Sigmoid colon (tissue), 7 donors: ENCODE measurements at places on chromosomes 3 and 15. TPM values are rescaled to one million over a fixed set of nuclear protein-coding genes. Genes with fewer than 3 reads are reported as not detected.

ANKRD63 gene
- total RNA-seq, result not detected

NDN gene
- total RNA-seq, result 86.1 TPM

DNA sequence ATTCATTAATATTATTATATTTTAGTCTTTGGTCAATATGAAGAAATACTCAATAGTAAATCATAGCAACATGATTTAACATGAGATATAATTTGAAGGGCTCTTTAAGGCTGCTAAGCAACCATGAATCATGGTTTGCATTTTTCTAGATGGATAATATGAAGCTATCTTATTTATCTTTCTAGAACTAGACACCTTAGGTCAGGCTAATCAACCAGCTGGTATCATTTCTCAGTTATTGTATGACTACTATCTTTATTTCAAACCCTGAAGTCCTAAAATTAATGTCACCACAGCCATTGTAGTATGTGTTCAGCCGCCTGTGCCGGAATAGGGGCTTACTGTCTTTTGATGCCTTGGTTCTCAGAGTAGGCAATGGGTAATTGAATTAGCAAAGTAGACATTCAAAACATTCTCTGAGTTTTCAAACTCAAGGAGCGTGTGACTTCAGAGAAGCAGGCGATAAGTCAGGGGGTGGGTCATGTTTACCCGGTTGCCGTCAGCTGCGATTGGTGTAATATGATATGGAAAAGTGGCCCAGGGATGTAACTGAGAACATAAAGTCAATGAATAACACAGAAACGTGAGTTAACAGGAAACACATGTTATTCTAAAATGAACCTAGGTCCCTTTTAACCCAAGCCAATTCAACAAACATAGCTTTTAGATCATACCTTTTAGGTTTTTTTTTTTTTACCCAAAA is 93.4 kb upstream of the CTDSPL start:
- DNase-seq, result no peak
- no peak overlapping the region for H3K4me3 ChIP-seq
- H3K4me1 ChIP-seq, result peaks cover 42% of the 10 kb centered on the region
- H3K36me3 ChIP-seq, result no peaks in the 10 kb centered on the region
- H3K27me3 ChIP-seq, result no peaks in the 10 kb centered on the region
- no peak overlapping the region for H3K27ac ChIP-seq

DNA sequence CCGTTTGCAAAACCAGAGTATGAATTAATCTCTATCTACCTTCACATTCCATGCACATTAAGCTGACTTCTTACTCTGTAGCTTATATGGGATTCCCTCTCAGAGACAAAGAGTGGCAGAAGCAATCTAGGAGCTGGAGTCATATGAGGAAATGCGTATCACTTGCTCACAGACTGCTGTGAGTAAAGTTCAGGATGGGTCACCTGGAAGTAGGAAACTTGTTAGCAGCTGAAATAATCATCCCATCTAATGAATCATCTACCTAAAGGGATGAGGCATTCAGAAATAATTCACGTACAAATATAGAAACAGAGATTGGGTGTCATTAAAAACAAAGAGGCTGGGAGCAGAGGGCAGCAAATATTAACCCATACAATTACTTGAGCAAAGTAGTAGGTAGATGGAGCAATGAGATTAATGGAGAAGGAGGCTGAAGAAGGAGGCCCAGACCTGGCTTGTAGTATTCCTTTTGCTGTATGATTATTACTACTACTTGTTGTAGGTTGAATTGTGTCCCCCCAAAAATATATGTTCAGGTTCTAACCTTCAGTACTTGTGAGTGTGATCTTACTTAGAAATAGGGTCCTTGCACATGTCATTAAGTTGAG is 866.3 kb downstream of the ROBO2 start:
- H3K36me3 ChIP-seq, result no peaks in the 10 kb centered on the region
- no peak overlapping the region for H3K27ac ChIP-seq
- no peaks in the 10 kb centered on the region for H3K4me1 ChIP-seq
- no peak overlapping the region for H3K4me3 ChIP-seq

DNA sequence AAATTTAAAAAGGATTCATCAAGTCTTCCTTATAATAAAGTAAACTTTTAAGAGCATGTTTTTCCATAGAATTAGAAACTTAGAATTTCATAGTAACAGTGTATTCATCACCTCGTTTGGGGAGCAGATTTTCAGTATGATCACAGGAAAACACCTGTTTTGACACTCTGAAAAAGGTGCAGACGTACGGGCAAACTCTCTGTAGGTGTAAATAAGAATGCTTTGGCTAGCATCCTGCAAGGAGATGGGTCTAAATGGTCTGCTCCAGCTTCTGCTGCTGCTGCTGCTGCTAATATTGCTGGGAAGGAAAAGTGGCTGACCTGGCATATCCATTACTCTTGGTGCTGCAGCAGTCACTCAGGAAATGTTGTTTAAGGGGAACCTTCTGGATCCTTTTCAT is 66.0 kb downstream of the MBNL1 start:
- no peaks in the 10 kb centered on the region for H3K4me1 ChIP-seq
- H3K4me3 ChIP-seq, result no peak overlapping the region
- peak overlapping the region; percentile 73 for H3K27ac ChIP-seq
- no peaks in the 10 kb centered on the region for H3K27me3 ChIP-seq
- no peaks in the 10 kb centered on the region for H3K36me3 ChIP-seq
- no peak for DNase-seq

- no peak overlapping the region for H3K4me3 ChIP-seq
- no peak overlapping the region for H3K27ac ChIP-seq
- H3K4me1 ChIP-seq, result no peaks in the 10 kb centered on the region
- no peaks in the 10 kb centered on the region for H3K27me3 ChIP-seq
- DNase-seq, result no peak
These were observed 30.0 kb downstream of the SLC6A11 start for GRCh38 chr3:10845839-10846656.
